Nucleus accumbens (tissue), 56 donors: ENCODE measurements at places on chromosomes 7 and 10.
A peak's percentile ranks its signal among the peaks of the same experiment; 100 is the strongest.

DNA sequence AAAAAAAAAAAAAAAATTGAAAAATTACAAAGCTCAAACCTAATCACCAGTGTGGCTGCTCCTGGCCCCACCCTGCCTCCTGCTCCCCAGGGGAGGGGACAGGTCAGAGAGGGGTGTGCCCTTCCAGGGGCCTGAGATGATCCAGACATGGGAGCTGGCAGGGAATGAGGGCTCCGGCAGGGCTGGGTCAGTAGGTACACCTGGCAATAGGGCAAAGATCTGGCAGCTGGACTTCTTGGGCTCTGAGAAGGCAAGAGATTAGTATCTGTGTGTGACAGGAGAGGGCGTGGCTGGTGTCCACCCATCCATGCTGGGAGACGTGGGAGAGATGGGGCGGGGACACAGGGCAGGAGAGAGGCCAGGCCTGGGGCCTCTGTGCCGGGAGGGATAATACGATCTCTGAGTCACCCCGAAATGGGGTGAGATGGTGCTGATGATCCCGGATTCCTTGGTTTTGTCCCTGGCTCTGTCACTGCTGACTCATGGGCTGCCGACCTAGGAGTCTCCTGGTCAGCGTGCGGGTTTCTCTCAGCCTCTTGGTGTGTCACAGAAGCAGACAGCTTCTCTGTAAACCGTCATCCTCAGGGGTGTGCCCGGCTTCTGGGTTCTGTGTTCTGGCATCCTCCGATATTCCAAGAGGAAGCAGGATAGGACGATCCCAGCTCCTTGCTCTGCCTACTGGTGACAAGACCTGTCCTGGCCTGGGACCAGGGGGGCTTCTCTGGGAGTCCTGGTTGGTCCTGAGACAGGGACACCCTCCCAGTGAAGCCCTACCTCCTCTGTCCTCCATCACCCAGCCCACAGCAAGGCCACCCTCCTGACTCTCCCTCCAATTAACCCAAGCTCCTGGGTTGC is 8.2 kb upstream of the CLDN4 start:
- no peak for DNase-seq

- peak; percentile 62 for DNase-seq
These were observed 34.4 kb upstream of the GRID1 start for GRCh38 chr10:86400705-86401587.

DNA sequence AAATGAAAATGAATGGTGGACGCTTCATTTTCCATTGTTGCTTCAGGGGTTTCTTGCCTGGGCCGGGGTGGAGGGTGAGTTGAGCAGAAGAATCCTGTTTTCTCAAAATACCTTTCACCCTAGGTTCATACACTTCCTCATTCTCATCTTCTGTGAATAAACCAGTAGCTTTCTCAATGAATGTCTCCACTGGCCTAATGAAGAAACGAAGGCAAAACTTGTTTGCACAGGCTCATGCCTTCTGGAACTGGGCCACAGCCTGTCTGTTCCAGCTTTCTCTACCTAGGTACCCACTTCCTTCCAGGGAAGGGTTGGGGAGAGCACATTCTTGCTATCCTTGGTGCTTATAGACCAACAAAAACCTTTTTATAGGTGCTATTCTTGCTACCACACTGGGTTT is 21.3 kb downstream of the STMP1 start:
- no peak for DNase-seq

DNA sequence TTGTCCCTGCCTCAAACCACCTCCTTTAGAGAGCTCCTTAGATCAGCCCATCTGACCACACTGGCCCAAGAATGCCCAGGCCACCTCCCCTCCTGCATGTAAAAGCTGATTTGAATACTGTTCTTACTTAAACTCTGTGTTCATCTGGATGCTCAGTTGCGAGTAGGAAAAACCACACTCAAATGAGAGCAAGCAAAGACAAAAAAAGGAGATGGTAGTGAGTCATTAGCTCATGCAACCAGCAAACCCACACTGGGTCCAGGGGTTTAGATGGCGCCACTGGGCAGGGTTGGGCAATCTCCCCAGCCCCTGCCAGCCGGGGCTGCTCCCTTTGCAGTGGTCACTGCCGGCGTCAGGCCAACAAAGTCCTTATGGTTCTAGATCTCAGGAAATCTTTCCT is 32.7 kb downstream of the TSPAN15 start:
- DNase-seq, result no peak

GRCh38 chr7:157684157-157684908 is 347.5 kb downstream of the DNAJB6 start:
- peak; percentile 26 for DNase-seq

DNA sequence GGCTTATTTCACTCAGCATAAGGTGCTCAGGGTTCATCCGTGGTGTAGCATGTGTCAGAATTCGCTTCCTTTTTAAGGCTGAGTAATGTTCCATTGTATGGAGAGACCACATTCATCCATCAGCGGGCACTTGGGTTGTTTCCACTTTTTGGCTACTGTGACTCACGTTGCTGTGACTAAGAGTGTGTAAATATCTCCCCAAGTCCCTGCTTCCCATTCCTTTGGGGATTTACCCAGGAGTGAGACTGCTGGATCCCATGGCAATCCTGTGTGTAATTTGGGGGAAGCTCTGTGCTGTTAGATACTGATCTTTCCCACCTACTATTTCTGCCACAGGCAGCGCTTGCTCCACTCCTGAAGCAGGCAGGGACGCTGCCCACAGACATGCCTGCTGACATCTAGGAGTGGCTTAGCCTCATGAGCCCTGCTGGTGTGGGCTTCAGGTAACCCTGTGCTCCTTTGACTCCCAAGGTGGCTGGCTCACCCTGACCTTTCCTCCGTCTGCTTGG is 346.0 kb downstream of the FRMD4A start:
- no peak for DNase-seq

GRCh38 chr7:27631391-27631790 is 31.3 kb downstream of the HIBADH start:
- no peak for DNase-seq

- no peak for DNase-seq
These were observed 3.5 kb downstream of the SEPTIN7 start for GRCh38 chr7:35804231-35804970.

DNA sequence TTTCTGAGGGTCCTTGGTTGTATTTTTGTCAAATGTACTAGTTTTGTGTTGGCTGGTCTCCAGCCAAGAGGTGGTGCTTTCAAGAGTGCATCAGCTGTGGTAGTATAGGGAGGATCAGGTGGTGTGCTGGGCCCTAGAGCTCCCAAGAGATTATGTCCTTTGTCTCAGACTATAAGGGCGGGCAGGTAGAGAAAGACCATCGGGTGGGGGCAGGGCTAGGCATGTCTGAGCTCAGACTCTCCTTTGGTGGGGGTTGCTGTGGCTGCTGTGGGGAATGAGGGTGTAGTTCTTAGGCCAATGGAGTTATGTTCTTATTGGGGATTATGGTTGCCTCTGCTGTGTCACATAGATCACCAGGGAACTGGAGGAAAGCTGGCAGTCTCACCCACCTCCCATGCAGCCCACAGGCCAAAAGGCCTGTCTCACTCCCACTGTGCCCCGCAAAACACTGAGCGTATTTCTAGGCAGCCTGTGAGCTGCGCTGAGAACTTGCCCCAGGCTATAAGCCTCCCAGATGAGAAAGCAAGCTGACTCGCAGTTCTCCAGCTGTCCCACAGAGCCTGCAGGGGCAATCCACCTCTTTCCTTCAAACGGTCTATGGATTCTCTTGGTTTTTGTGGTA is 1066.7 kb downstream of the GRM8 start:
- no peak for DNase-seq

DNA sequence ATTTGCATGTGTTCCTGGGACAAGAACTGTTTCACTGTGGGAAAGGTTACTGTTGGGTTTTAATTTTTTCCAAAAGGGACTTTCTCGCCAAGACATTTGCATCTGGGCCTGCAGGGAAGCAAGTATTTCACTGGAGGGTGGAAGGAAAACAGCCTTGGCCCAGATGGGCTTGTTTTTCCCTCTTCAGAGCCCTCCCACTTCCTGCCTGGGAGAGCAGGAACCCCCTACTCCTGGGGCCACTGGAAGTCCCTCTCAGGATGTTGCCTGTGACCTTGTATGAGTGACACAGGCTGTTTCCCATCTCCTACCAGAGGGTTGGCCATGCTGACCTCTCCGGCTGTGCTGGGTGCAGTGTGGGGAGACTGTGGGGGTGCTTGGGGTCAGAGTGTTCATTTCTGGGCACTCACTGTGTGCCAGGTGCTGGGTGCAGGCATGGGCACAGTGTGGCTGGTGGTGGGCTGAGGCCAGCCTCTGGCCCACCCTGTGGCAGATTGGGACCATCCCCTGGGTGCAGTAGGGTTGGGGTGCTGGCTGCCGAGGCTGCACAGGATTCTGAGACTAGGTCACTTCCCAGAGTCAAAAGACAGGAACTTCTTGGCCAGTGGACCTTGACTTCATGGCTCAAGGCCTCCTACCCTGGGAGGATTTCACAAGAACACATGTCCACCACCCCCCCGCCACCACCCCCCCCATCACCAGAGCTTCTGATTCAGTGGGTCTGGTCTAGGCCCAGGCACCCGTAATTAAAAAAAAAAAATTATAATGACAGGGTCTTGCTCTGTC is 10.2 kb downstream of the TSPAN15 start:
- DNase-seq, result no peak

GRCh38 chr10:86965986-86966654 is 2.2 kb upstream of the ADIRF start:
- DNase-seq, result no peak

GRCh38 chr7:131544449-131545301 is 11.8 kb downstream of the PODXL start:
- DNase-seq, result no peak

GRCh38 chr10:97060441-97061084 is 125.2 kb downstream of the SLIT1 start:
- no peak for DNase-seq

DNA sequence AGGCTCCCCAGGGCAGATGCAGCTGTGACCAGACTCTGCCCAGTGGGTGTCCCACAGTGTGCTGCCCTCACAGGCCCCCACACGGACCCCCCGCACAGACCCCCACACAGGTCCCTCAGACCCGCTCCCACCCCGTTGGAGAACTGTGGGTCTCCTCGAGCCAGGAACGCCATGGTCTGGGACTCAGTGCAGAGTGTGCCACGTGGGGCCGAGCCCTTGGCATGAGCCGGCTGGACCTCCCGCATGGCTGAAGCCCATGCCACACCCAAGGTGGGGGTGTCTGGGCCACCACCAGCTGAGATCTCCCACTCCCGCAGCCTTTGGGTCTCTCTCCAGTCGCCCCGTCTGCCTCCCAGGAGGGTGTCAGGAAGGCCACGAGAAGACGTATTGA is 34.3 kb downstream of the JAKMIP3 start:
- DNase-seq, result no peak

GRCh38 chr7:93944673-93945072 is 23.1 kb downstream of the GNG11 start:
- no peak for DNase-seq

DNA sequence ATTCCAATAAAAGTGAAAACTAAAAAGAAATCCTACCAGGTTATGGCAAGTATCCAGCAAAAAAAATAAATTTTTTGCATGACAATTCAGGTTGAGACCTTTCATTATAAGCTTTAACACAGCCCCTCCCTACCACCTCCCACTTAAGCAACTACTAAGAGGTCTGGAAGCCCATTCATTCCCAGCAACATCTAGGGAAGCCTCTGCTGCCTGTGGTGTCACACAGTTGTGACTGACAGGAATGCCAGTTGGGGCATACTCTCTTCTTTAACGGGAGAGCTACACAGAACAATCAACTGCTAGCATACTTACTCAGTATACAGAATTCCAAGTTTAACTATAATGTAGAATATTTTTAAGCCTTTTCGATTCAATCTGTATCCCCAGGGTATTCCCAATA is 27.8 kb downstream of the ABI1 start:
- no peak for DNase-seq

- DNase-seq, result peak; percentile 0
These were observed 112.1 kb downstream of the VPS41 start for GRCh38 chr7:38796626-38797501.

DNA sequence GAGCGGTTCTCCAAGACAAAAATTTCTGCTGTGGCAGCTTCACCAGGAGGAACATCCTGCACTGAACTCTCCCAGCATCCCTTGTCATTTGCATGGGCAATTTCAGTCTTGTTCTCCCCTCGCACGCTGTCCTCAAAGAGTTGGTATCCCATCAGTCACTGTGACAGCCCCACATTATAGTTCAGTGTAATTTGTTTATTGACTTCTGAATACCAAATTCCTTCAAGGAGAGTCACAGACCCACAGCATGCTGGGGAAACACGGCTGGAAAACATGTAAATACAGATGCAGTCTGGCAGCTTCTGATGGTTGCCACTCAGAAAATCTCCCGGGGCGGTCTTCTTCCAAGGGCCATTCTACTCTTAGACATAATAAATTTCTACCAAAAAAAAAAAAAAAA is 151.0 kb upstream of the NEBL start:
- no peak for DNase-seq

GRCh38 chr7:132666774-132667172 is 90.5 kb upstream of the PLXNA4 start:
- no peak for DNase-seq

GRCh38 chr10:3636356-3637181 is 148.4 kb downstream of the KLF6 start:
- no peak for DNase-seq

DNA sequence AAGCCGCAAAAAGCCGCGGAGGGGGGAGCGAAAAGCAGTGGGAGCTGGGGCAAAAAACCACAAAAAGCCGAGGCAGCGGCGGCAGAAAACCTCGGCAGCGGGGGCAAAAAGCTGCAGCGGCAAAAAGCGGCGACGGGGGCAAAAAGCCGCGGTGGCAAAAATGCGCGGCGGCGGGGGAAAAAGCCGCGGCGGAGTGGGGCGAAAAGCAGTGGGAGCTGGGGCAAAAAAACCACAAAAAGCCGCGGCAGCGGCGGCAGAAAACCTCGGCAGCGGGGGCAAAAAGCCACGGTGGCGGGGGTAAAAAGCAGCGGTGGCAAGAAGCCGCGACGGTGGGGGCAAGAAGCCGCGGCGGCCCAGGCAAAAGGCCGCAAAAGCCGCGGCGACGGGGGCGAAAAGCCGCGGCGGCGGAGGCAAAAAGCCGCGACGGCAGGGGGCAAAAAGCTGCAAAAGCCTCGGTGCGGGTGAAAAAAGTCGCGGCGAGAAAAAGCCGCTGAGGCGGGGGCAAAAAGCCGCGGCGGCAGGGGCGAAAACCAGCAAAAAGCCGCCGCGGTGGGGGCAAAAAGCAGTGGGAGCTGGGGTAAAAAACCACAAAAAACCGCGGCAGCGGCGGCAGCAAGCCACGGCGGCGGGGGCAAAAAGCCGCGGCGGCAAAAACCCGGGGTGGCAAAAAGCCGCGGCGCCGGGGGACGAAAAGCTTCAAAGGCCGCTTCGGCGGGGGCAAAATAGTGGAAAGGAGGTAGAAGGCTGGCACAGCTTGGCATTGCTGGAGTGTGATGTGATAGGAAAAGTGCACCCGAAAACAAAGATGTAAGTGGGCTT is 135.9 kb downstream of the ZNF92 start:
- DNase-seq, result no peak

GRCh38 chr10:113865901-113866300 is 11.4 kb downstream of the NHLRC2 start:
- no peak for DNase-seq

GRCh38 chr7:29988424-29989256 is 961 bp downstream of the SCRN1 start:
- DNase-seq, result no peak

DNA sequence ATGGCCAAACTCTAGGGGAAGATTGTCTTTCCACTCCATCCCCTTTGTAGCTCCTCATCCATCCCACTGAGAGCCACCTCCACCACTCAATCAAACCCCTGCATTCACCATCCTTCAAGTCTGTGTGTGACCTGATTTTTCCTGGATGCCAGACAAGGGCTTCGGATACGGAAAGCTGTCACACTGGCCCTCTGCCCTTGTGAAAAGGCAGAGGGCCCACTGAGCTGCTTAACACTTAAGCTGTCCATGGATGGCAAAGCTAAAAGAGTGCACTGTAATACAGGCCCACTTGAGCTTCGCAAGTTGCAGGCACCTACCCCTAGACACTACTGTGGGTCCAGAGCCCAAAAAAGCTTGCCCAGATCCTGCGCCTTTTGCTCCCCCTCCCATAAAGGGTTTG is 237.2 kb downstream of the MAGI2 start:
- DNase-seq, result no peak
